ENCODE measurements at places on chromosomes 2 and 18. TPM values are rescaled to one million over a fixed set of nuclear protein-coding genes. Genes with fewer than 3 reads are reported as not detected.

Gene RFTN2
- total RNA-seq, result 18.9 TPM

Gene TGFA
- total RNA-seq, result 1.1 TPM

Gene RNF152
- total RNA-seq, result 30.5 TPM

Gene CNDP1
- not detected for total RNA-seq

Gene GPR35
- 5.8 TPM for total RNA-seq

Gene HOXD8
- total RNA-seq, result 11.2 TPM

Gene GPR39
- 2.7 TPM for total RNA-seq

Gene GPAT2
- 6.9 TPM for total RNA-seq

Gene NAPG
- 47.8 TPM for total RNA-seq

Gene POTEI
- total RNA-seq, result not detected

Gene SNORC
- total RNA-seq, result 0.63 TPM

Gene SNTG2
- 8.9 TPM for total RNA-seq

Gene CCDC141
- total RNA-seq, result 4.8 TPM

Gene ERBB4
- 29.3 TPM for total RNA-seq

DNA sequence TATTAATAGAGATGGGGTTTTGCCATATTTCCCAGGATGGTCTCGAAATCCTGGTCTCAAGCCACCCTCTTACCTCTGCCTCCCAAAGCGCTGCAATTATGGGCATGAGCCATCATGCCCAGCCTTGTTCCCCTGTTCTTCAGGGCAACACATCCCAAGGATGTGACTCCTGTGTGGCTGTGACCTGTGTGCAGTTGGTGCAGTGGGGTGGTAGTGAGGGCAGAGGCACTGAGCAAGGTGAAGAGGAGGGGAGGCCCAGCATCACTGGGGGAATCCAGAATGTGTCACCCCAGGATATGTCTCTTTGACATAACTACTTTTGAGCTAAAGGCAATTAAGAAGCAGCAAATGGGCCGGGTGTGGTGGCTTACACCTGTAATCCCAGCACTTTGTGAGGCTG lies 23.4 kb downstream of the CENPA start:
- no peak for DNase-seq

DNA sequence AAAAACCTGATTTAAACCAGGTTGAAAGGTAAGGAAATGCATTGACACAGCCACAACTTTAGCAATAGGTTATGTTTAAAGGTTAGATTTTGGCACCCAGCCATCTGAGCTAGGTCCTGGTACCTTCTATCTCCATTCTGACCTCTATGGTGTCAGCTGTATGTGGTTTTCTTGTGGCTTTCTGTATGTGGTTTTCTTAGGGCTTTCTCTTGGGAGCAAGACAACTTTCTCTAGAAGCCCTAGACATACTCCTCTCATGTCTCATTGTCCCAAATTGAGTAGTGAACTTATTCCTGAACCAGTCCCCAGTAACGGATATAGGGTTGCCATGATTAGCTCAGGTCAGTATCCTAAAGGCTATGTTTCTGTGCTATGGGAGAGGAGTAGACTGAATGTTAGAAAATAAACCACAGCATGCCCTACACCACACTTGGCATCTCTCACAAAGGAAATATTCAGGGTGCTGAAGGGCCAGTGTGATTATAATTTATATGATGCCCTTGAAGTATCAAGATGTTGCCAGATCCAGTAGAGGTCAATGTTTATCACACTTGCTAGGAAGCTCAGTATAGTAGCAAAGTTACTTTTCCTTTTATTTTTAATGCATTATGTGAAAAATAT lies 176.1 kb downstream of the CAPN13 start:
- no peak for DNase-seq

DNA sequence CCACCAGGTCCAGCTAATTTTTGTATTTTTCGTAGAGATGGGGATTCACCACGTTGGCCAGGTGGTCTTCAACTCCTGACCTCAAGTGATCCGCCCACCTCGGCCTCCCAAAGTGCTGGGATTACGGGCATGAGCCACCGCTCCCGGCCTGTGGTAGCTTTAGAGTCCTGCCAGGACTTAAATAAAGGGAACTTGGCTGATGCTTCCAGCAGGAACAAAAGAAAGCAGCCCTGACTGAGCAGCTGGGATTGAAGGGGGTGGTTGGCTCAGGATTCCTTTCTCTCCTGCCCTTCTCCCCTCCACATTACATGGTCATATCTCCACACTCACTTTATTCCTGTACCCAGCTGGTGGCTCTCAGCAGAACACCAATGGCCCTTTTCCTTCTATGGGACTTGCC lies 20.0 kb downstream of the EFHD1 start:
- DNase-seq, result no peak

DNA sequence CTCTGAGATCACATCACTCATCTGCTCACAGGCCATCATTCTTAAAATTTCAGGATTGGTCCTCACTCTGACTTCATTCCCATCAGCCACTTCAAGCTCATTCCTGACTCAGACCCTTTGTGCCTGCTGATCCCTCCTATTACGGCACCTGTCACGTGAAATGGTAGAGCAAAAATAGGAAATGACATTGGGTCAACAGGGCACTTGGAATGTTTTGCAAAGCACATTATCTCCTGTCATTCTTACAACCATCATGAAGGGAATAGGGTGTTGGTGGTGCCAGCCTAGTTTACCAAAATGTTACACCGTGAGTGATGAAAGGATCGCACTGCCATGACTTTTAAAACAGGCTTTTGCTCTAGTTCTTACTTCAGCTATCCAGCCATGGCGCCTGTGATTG lies 61.1 kb downstream of the EIF5B start:
- DNase-seq, result no peak

GRCh38 chr18:73724958-73725357 lies 422.7 kb downstream of the FBXO15 start:
- DNase-seq, result no peak

- DNase-seq, result no peak
These were observed 32.3 kb downstream of the CYP27C1 start for GRCh38 chr2:127187831-127188230.

GRCh38 chr2:126827371-126827770 lies 71.3 kb upstream of the TEX51 start:
- DNase-seq, result no peak

DNA sequence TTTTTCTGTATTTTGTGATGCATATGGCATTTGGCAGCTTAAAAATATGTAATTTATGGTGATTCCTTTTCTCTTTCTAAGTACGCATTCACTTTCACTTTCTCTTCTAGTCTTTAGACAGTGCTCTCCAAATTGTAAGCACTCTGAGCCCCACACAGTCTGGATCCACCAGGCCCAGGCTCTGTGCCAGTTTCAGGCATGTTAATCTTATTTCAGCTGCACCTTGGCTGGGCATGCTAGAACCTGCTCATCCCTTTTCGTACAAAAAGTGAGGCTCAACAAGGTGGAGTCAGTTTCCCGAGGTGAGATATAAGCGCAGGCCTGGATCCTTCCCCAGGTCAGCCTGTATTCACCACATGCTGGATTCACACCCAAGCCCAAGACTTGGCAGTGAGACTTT lies 203.9 kb downstream of the MTX2 start:
- no peak for DNase-seq

DNA sequence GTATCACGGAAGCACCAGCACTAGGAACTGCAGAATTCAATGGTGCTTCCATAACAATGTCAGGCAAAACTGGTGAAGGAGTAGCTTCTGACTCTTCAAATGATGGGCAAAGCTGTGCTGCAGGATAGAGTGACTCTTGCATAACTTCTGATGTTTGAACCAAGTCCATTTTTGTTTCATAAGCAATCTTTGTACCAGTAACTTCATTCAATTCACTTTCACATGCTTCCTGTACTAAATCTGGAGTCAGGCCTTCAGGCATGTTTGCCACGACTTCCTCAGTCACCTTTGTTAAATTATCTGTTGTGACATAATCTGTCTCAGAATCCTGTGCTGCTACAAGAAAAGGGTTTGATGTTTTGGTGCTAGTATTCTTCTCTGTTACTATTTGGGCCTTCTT lies 24.0 kb downstream of the RTN4 start:
- no peak for DNase-seq

GRCh38 chr2:105843476-105844374 lies 99.0 kb downstream of the NCK2 start:
- DNase-seq, result no peak

- DNase-seq, result no peak
These were observed 237.6 kb downstream of the ALPK2 start for GRCh38 chr18:58391231-58391825.

GRCh38 chr2:207044379-207045362 lies 105.4 kb downstream of the CPO start:
- DNase-seq, result no peak

GRCh38 chr2:68466778-68467076 lies 367 bp downstream of the FBXO48 start:
- DNase-seq, result no peak

GRCh38 chr2:30302566-30302965 lies 71.2 kb downstream of the LBH start:
- no peak for DNase-seq

DNA sequence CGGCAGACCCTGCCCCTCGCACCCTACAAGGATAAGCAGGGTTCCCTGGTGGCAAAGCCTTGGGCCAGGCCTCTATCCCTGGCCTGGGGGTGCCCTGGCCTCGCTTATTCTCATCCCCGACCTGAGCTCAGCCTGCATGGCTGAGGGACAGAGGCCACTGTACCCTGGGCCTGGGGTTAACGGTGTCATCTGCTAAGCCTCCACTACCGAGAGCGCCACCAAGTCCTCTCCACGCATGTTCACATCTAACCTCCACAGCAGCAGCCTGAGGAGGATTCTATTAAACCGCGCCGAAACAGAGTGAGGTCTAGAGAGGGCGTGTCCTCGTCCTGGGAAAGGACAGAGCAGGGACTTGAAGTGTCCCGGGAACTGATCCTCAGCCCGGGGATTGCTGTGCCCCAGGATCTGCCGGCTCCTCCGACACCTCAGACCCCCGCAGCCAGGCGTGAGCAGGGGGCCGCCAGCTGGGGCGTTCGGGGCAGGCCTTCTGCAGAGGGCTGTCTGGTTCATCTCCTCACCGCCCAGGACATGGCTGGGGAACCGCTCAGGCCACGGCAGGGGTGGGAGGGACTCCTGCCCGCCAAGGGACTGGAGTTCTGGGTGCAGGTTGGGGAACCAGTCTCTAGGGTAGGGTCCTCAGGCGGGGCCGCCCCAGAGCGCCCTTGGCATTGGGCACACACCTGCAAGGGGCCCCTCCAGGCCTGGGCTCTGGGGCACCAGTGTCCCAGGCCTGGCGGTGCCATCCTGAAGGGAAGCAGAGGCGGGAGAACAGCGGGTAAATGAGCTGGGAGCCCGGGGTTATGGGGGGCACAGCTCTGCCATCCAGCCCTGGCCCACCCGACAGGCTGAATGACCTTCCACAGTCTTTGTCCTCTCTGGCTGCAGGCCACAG lies 68.0 kb upstream of the SMAD7 start:
- DNase-seq, result no peak

GRCh38 chr2:221448844-221449390 lies 123.2 kb downstream of the EPHA4 start:
- DNase-seq, result no peak

- no peak for DNase-seq
These were observed 358.6 kb upstream of the DLGAP1 start for GRCh38 chr18:4813708-4814107.

DNA sequence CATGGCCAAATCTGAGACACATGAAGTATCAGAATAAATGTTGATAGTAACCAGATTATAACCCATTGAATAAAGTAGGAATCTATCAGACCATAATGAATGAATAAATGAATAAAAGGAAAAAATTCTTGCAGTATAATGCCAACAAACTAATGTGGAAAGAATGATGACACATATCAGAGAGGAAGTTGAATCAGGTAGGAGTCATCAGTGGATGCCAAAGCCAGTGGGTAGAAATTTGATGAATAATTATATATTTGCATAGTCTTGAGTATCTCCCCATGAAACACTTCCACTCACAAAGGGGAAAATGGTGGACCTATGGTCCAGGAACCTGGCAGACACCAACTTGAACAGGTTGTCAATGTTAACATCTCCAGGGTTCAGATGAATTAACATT lies 68.6 kb downstream of the GALNT3 start:
- DNase-seq, result no peak

DNA sequence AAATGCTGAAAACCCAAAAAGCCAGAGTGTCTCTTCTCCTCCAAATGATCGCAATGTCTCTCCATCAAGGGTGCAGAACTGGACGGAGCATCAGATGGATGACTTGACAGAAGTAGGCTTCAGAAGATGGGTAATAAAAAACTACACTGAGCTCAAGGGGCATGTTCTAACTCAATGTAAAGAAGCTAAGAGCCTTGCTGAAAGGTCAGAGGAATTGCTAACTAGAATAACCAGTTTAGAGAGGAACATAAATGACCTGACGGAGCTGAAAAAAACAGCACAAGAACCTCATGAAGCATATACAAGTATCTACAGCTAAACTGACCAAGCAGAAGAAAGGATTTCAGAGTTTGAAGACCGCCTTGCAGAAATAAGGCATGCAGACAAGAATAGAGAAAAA lies 9.7 kb upstream of the POLE4 start:
- DNase-seq, result no peak

- no peak for DNase-seq
These were observed 52.6 kb downstream of the SH2D6 start for GRCh38 chr2:85470850-85471800.

DNA sequence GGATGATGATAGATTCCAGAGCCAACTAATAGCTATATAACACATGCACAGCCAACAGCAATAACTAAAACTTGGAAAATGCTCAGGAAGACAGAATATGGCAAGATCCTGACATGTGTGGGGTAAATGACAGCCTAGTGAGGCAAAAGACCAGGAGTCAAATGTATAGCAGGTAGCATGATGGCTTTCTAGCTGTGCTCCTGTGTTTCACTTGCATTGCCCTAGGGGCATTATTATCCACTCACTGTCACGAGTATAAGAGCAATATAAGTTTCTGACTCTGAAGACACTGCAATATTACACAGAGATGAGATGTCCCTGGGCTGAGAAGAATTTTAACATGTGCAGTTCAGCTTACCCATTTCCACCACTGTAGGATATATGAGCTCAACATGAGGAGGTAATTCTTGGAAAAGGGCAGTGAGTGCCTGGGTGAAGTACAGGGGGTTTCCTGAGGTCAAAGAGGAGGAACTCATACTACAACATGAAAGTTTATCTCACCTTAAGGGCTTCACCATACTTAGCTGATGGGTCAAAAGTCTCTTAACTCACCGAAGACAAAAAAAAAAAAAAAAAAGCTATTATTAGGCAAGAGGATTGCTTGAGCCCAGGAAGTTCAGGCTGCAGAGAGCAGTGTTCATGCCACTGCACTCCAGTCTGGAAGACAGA lies 1385.6 kb upstream of the SLC39A10 start:
- no peak for DNase-seq

DNA sequence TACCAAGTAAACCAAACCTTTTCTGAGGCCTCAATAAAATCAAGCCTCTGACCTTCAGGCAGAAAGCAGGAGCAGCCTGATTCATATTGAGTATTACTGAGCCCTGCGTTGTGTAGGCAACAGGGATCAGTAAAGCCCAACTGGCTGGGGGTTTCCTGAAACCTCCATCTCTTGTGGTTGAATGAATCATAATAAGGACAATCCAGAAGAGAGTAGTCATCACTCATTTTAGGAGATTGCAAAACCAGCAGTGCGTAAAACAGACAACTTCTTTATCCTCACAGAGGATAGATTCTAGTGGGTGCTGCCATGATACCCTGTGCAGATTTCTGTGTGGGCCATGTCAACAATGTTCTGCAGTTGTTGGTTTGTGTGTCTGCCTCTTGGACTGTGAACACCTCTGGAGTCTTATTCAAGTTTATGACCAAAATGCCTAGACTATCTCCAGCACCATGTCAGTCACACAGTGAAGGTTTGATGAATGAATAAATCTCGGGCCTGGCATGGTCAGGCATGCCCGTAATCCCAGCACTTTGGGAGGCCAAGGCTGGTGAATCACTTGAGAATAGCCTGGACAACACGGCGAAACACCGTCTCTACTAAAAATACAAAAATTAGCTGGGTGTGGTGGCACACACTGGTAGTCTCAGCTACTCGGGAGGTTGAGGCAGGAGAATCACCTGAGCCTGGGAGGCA lies 51.8 kb upstream of the RAB27B start:
- no peak for DNase-seq

Measured in thoracic aorta (tissue), 2 donors.